ENCODE measurements at places on chromosomes 5 and 9.

- DNase-seq = no peak
Measured at GRCh38 chr5:160341309-160341870, 29.0 kb upstream of the CCNJL start.

GRCh38 chr9:125151730-125152129 lies 8.4 kb upstream of the SCAI start:
- DNase-seq = no peak

DNA sequence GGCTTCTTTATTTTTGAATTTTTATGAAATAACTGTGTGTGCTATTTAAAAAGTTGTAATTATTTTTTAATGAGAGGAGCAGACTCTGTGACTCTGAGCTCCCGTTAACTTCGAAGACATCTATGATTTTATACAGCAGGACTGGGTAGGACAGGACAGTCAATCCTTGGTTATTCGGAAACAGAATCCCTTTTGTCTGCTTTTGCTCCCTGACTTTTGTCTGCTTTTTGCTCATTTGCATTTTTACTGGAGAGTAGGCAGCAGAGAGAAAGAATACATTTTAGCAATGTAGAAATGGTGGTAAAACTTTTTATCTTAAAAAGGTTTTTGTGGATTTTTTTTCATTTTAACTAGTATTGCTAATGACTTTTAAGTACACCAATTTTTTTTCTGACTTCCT lies 303.6 kb downstream of the ARHGAP26 start:
- no peak for DNase-seq

DNA sequence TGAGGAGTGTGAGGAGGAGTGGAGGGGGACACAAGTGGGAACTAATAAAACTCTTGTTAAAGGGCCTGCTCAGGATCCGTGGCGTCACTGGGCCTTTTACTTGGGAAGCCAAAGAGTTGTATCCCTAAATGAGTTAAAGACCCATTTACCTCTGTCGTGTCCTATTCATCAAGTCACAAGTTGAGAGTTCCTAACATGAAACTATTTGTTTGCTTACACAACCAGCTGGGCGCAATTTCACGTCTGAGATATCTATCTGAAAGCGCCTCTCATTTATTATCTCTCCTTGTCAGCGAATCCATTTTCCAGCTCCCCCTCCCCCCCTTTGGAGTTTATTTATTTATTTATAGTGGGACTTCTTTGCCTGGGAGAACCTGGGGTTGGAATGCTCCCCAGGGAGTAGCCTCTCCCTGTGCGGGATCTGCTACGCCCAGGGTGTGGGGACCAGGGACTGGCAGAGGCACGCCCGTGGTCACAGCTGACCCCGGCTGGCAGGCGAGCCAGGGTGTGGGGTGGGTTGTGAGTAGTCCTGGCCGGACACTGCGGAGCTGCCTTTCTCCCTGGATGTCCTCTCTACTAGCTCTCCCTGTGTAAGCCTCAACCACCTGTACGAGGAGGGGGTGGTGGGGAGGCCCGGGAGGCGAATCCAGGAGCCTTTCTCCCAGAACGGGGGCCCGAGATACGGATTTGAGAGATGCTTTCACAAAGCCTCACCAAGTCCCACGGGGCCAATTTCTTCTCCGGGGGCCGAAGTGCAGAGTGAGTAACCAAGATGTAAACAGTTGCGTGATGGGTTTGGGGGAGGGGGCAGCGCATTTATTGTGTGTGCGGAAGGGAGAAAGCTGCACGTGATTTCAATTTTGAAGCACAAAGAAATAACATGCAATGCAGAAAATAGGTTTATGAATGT lies 15.3 kb downstream of the NR2F1 start:
- no peak for DNase-seq

- DNase-seq = no peak
Measured at GRCh38 chr5:57718155-57718554, 235.5 kb upstream of the ACTBL2 start.

GRCh38 chr9:23123048-23123632 lies 676.5 kb downstream of the DMRTA1 start:
- DNase-seq = no peak
